ENCODE measurements at places on chromosomes 5 and 9. TPM values are rescaled to one million over a fixed set of nuclear protein-coding genes. Genes with fewer than 3 reads are reported as not detected.

The WASHC1 gene
- total RNA-seq = 2.7 TPM

The BNC2 gene
- 29.7 TPM for total RNA-seq

The ZBTB43 gene
- total RNA-seq = 6.9 TPM

The ARL14EPL gene
- not detected for total RNA-seq

The IFNB1 gene
- total RNA-seq = not detected

The GABRA1 gene
- total RNA-seq = not detected

The F2R gene
- 121 TPM for total RNA-seq

The HAUS6 gene
- total RNA-seq = 6.1 TPM

Measured in cardiac ventricle fibroblast (primary cell).